Nephron progenitor cell (in vitro differentiated cells): ENCODE measurements at places on chromosomes 3 and 15.
A peak's percentile ranks its signal among the peaks of the same experiment; 100 is the strongest.

DNA sequence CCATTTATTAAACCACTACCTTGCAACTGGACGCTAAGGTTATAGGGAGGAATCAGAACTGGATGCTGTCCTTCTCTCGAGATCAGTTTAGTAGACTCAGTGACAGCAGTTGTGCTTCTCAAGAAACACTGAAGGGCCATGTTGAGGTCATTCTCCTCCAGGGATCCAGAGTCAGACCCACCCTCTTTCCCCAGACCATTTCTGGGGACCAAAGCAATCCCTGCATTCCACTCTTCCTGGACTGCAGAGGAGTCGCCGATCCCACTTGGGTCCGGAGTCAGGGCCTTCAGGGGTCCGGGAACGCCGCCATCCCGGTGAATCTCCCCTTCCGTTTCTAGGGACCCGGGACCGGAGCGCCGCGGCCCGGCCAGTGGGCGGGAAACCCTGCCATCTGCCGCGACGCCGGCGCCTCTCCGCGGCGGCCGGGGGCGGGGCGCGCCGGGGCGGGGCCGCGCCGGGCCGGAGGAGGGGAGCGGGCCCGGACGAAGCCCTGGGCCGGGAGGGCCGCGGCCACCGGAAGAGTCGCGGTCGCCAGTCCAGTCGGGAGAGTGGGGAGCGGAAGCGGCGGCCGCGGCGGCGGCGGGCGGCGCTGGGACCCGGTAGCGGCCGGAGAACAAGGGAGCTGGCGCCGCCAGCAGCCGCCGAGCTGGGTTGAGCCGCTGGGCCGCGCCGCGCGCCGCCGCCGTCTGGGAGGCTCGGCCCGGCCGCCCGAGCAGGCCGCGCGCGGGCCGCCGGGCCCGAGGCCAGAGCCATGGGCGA is at the start of gene DVL3:
DVL3 (plus strand) TSS at position 493 of the 759 bp plus-strand sequence; CDS start at position 752, 259 bp downstream.
- DNase-seq, result peak; percentile 77

GRCh38 chr3:144286235-144286910 is 314.8 kb downstream of the DIPK2A start:
- DNase-seq, result no peak

DNA sequence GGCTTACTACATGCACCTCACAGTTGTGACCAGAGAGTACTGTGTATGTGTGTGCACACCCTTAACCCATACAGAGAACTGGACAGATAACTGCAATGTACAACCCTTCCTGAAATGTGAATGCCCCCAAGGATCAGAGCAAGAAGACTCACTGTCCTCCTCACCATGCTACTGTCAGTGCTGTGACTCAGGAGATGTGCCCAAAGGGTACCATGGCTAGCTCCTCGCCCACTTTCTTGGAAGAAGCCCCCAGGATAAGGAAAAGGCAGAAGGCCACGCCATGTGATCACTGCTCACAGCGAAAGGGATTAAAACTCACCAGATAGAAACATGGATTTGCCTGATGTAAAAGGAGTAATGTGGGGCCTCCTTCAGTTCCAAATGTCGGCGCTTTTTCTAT is 41.8 kb downstream of the UBP1 start:
- DNase-seq, result no peak

- peak; percentile 47 for DNase-seq
Observed at GRCh38 chr15:100114571-100114970, 227.2 kb downstream of the ADAMTS17 start.

- no peak for DNase-seq
Observed at GRCh38 chr3:127525373-127525772, 65.2 kb downstream of the TPRA1 start.

DNA sequence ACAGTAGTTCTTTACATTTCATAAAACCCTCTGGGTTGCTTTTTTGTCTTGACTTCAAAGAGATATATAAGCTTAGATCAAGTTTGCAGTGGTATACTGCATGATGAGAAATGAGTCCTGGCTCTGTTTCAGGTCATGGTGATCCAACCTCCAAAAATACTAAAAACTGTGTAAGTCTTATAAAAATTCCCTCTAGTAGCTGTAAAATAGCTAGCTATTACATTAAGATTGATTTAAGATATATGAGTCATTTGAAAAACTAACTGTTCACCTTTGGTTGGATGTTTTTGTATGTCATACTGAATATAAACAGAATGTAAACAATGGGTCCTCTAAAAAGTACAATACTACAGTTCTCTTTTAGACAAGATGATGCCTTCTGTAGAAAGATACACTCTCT is 879.2 kb downstream of the ROBO1 start:
- no peak for DNase-seq

DNA sequence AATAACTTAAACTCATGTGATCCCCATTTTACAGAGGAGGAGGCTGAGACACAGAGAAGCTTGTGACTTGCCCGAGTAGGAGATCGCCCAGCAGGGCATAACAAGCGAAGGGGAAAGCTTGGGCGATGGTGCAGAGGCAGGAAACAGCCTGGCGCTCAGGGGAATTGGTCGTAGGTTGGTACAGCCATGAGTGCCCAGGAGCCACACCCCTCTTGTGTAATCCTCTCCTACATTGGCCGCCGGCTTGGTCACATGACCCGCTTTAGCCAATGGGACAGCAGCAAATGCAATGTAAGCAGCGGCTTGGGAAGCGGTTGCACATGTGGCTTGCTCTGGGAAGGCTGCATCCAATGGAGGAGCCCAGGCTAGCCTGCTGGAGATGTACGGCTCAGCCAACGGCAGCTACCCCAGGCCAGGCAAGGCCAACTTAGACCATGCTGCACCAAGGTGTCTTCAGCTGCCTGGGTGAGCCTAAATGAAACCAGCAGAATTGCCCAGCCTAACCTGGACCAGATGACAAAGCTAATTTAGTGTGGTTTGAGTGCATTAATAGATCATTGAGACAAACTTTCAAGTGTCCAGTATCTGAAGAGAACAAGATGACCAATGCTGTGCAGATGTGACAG is 50.3 kb upstream of the SLC6A6 start:
- peak; percentile 28 for DNase-seq

- DNase-seq, result no peak
Observed at GRCh38 chr3:128128251-128128650, 4.6 kb upstream of the RUVBL1 start.

- DNase-seq, result no peak
Observed at GRCh38 chr3:63998852-63999754, 24.2 kb downstream of the PSMD6 start.

DNA sequence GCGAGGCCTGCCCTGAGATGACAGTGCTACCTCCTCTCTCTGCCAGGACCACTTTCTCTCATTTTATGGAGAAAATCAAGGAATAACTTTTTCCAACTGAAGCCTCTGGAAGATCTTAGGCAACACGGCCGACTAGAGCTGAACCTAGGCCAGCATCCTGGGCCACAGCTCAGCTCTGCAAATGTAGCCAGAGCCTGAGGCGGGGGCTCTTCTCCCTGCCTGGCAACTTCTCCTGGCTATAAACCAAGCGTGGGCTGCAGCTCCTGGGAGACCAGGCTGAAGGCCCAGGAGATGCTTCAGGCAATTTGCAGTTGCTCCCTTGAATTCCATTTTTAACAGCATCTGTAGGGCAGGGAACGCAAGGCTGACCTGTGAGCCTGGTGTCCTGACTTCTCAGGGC is 74.9 kb downstream of the CEMIP start:
- DNase-seq, result no peak

- no peak for DNase-seq
Observed at GRCh38 chr3:195893044-195893395, 15.3 kb downstream of the TNK2 start.

DNA sequence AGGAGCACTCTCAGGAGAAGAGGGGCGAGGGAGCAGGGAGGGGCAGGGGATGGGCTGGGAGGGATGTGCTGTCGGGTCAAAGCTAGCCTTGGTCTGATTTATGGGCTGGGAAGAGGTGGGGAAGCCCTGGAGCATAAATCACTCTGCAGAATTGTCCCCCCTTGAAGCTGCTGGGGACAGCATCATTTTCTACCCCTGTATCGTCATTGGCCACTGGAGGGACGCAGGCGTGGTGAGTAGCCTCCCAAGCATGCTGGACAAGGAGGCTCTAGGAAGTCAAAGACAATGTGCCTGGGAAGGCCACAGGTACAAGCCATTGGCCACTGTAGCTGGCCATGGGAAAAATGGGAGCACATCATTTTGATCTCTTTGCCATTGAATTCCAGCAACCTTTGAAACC is 175.5 kb upstream of the CTDSPL start:
- DNase-seq, result peak; percentile 27

GRCh38 chr15:68730471-68730919 is 90.2 kb downstream of the ANP32A start:
- peak; percentile 42 for DNase-seq

DNA sequence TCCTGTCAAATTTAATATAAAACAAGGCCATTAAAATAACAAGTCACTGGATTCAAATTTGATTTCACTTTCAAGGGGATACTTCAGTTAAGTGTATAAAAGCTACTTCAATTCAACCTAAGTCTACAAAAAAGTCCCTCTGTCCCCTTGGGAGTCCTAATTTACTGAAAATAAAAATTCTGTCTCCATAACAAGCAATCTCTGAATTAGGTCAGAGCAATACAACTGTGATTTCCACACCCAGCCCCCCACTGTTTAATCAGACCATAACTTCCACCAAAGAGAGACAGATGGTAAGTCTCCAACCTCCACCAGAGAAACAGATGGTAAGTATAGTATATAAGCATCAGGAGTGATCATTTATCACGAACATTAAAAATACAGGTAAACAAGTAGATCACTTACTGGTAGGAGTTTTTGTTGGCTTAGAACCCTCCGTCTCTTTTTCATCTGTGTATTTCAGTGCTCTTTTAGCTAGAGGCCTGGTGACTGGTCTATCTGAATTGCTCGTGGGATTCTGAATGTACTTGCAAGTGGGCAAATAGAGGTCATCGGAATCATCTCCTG is 12.1 kb downstream of the SGO1 start:
- no peak for DNase-seq

- DNase-seq, result no peak
Observed at GRCh38 chr3:51932471-51933370, 9.0 kb downstream of the RRP9 start.

- no peak for DNase-seq
Observed at GRCh38 chr3:124483915-124484470, 246.3 kb upstream of the UMPS start.

GRCh38 chr15:50888054-50888453 is 20.4 kb upstream of the AP4E1 start:
- DNase-seq, result no peak

DNA sequence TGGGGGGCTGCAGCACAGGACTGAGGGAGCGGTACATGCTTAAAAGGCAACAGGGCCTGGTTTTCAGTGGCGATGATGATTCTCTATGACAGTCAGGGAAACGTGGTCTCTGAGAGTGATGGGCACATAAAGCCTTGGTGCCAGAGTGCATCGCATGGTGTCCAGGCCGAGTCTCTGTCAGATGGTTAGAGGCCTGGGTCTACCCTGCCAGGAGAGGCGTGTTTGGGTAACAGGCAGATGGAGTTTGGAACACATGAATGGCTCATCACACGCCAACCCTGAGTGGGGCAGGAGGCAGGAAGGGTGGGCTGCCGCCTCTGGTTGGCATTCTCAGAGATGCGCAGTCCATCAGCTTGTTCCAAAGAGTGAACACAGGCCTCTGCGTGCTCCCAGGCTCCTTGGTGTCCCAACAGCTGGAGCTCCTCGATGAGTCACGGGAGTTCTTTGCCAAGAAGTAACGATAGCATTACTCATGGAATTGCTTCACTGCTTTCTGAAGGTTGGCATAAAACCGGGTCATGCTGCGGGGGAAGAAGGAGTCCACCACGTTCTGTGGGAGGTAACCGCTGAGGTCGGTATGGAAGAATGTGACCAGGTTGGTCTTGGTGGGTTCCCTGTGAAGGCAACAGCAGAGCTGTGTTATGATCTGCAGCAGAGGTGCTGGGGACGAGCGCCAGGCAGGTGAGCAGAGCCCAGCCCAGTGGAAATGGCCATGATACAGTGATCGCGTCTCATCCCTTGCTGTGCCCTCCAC is 11.0 kb downstream of the STARD5 start:
- no peak for DNase-seq

GRCh38 chr15:31391687-31392671 is 65.3 kb downstream of the KLF13 start:
- peak; percentile 80 for DNase-seq

DNA sequence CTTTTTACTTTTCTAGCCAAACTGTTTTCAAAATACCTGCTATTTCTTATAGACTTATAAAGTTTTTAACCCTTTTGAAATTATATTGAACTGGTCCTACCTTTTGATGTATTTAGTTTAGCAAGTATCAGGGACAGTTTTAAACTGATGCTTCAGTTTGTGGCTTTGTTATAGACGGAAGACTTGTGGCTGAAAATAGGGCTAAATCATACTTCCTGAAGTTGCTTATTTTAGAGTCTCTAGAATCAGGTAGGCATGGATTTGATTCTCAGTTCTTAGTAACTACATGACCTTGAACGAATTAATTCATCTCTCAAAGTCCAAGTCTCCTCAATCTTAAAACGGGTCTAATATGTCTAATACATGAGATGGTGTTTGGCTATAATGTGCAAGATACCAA is 322.8 kb downstream of the RAP2B start:
- no peak for DNase-seq

GRCh38 chr15:31498756-31499155 is 172.1 kb downstream of the KLF13 start:
- no peak for DNase-seq

GRCh38 chr3:107588217-107588616 is 65.5 kb downstream of the BBX start:
- DNase-seq, result no peak

- DNase-seq, result no peak
Observed at GRCh38 chr3:132720228-132720627, 2.0 kb downstream of the NPHP3 start.

- no peak for DNase-seq
Observed at GRCh38 chr3:177499779-177500423, 302.6 kb upstream of the TBL1XR1 start.
